Mesothelial cell of epicardium (in vitro differentiated cells): ENCODE measurements at places on chromosomes 5 and 9. TPM values are rescaled to one million over a fixed set of nuclear protein-coding genes. Genes with fewer than 3 reads are reported as not detected.

TMC1 gene
- 0.22 to 0.29 TPM in 2 of 3 replicates, not detected in the other for total RNA-seq

PSMD5 gene
- 46.9 to 57.3 TPM (median 56.1 TPM) in 3 replicates for total RNA-seq

SURF6 gene
- total RNA-seq, result 22.8 to 25.6 TPM (median 24.9 TPM) in 3 replicates

ADAMTS2 gene
- 8.2 to 10.5 TPM (median 9.5 TPM) in 3 replicates for total RNA-seq

DNA sequence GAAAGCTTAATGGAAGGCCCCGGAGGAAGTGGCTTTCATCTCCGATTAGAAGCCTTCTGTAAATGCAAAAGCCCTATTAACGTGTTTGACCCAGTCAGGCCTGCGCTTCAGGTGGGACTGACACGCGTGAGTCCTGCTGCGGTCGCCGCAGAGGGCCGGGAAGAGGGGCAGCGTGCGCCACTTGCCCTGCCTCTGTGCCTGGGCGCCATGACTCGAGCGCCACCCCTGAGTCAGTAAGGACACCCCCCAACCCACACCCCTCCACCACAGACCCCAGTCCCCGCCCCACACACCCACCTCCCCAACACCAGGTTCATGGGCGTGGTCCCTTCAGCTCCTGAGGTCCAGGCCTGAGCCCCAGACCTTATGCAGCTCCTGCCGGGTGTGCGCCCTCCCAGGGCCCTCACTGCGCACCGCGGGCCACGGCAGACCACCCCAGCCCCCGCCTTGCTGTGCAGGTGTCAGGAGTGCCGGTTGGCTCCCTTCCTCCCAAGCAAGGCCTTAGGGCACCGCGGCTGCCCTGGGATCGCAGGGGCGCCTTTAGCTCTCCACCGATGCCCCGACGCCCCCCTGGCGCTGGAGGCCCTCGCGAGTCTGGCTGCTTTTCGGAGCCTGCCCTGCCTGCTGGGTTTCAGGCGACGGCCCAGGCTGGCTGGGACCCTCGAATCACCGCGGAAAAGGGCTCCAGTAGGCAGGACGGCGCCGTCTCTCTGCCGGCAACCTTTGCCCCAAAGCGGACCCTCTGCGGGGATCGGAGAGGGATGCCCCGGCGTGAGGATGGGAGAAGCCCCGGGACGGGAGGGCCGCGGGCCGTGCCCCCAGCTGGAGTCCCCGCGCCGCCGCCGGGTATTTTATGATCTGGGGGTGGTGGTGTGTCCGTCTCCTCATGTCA is 625 bp upstream of the OLFM1 start:
- H3K27ac ChIP-seq, result no peak overlapping the region
- H3K27me3 ChIP-seq, result peaks cover 89% of the 10 kb centered on the region
- H3K4me3 ChIP-seq, result peak overlapping the region; percentile 50
- DNase-seq, result no peak
- peaks cover 6% of the 10 kb centered on the region for H3K4me1 ChIP-seq

- H3K36me3 ChIP-seq, result no peaks in the 10 kb centered on the region
- DNase-seq, result no peak
- H3K27ac ChIP-seq, result no peak overlapping the region
- peaks cover 31% of the 10 kb centered on the region for H3K4me1 ChIP-seq
Measured at GRCh38 chr5:40233268-40233667, 446.4 kb upstream of the PTGER4 start.

- H3K4me3 ChIP-seq, result no peak overlapping the region
- no peaks in the 10 kb centered on the region for H3K36me3 ChIP-seq
- H3K27ac ChIP-seq, result no peak overlapping the region
- H3K27me3 ChIP-seq, result peaks cover 55% of the 10 kb centered on the region
Measured at GRCh38 chr5:6461006-6461405, 12.3 kb downstream of the UBE2QL1 start.

DNA sequence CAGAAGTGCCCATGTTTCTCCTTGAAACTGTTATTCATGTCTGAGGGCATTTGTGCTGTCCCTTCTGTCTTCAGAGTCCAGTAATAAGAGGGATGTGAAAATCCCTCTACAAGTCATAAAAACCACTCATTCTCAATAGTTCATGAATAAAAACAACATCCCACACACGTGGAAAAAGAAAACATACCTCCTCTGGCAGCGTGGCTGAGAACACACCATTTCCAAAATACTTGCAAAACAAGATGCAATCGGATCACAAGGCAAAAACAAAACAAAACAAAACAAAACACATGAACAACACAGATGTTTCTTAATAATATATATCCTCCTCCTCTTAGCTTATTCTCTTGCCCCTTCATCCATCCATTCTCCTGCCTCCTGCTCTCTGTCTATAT is 71.0 kb upstream of the EQTN start:
- H3K4me1 ChIP-seq, result peaks cover 70% of the 10 kb centered on the region
- no peaks in the 10 kb centered on the region for H3K36me3 ChIP-seq
- no peaks in the 10 kb centered on the region for H3K27me3 ChIP-seq
- no peak overlapping the region for H3K4me3 ChIP-seq
- no peak for DNase-seq
- no peak overlapping the region for H3K27ac ChIP-seq

DNA sequence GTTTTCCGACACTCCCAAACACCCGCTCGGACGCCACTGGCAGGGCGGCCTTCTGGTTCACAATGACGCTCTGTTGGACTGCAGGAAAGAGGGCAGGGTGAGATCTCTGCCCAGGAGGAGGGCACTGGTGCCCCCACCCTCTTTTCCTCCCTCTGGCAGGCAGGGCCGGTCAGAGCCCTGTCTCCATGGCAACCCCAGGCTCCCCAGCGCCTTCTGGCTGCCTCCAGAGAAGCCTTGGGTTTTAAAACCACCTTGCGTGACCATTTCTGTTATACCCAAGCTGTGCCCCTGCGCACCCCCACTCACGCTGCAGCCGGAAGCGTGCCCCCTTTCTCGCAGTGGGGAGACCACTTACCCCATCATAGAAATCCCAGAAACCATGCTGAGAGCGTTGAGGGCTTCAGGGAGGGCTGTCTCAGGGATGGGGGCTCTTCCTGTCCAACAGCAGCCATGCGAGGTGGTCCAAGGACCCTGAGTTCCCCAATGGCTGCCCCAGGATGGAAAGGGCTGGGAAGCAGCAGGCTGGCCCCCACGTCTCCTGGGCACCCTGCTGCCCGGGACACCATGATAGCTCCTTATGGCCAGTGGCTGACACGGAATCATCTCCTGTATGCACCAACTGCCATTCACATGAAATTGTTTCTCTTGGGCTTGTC is 7.3 kb downstream of the C9orf50 start:
- peaks cover 16% of the 10 kb centered on the region for H3K4me1 ChIP-seq
- H3K36me3 ChIP-seq, result no peaks in the 10 kb centered on the region
- no peak overlapping the region for H3K27ac ChIP-seq
- H3K27me3 ChIP-seq, result no peaks in the 10 kb centered on the region
- no peak for DNase-seq

DNA sequence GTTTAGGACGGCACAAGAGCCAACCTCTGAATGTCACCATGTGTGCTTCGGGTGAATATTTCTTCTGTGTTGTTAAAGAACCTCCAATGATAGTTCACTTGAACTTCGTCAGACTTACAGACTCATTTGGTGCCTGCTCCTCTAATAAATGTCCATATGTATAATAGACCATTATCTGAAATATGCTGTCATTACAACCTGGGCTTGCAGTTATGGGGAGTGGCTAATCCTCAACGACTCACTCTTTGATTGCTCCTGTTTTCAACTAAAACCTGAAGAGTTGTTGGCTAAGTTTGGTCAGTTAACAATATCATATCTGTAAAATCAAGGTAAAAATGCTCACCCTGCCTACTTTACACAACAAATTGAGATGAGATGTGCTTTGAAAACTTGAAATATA is 298.7 kb upstream of the PTGER4 start:
- no peak overlapping the region for H3K4me3 ChIP-seq
- no peak for DNase-seq
- H3K36me3 ChIP-seq, result no peaks in the 10 kb centered on the region

DNA sequence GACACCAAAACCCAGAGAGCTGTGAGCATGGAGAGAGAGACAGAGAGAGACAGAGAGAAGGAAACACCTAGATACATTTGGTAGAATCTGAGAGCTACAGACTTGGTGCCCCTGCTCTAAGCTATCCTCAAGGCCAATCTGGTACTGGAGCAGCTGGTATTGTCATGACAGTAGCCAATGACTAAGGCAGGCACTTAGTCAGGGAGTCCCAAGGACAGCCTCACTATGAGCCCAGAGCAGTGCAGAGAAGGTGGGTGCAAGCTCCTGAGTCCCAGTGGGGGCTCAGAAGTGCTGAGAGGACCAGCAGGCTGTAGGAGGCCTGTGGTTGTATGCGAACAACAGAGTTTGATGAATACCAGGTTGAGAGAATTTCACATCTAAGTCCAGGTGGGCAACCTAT is 300.4 kb upstream of the ZNF608 start:
- H3K4me3 ChIP-seq, result no peak overlapping the region
- peaks cover 69% of the 10 kb centered on the region for H3K4me1 ChIP-seq
- H3K27me3 ChIP-seq, result no peaks in the 10 kb centered on the region

DNA sequence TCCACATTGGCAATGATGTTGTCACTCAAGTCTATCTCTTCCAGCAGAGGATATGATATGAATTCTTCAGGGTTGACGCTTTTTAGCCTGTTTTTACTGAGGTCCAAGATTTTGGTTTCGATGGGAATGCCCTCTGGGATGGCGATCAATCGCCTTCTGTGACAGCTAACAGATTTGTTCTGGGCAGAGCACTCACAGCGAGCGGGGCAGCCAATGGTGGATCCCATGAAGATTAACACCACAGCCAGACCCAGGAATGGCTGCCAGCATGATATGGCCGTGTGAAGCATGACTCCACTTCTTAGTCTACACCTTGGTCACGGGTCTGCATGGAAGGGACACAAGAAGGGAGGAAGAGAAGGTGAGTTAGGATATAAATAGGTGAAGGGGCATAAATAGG is 377.1 kb upstream of the C9orf72 start:
- H3K36me3 ChIP-seq, result no peaks in the 10 kb centered on the region
- no peak overlapping the region for H3K27ac ChIP-seq
- peaks cover 2% of the 10 kb centered on the region for H3K27me3 ChIP-seq
- H3K4me3 ChIP-seq, result no peak overlapping the region
- H3K4me1 ChIP-seq, result no peaks in the 10 kb centered on the region
- no peak for DNase-seq

DNA sequence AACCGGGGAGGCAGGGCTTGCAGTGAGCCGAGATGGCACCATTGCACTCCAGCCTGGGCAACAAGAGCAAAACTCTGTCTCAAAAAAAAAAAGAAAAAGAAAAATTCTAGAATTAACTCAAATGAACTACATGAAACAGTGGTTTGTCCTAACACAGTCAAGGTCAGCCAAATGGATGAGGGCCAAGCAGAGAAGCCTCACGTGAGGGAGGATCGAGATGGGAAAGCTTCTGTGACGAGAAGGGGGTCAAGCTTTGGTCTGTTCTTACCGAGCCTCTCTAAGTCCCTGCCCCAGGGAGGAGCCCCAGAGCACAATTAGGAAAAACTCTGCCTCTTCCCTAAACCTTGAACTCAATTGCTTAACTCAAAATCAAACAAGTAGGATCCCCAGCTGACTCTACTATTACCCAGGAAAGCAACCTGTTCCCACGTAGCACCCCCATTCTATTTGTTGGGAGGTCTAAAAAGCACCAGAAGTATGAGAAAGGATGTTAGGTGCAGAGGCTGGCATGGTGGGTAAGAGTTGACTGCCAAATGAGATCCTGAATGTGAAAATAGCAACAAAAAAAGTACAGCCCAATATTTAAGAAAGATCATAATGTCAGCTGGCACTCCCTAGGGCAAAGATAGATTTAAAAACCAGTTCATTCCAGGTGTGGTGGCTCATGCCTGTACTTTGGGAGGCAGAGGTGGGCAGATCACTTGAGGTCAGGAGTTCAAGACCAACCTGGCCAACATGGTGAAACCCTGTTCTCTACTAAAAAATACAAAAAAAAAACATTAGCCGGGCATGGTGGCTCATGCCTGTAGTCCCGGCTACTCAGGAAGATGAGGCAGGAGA is 7.2 kb downstream of the ALDH7A1 start:
- H3K27ac ChIP-seq, result no peak overlapping the region
- peaks cover 32% of the 10 kb centered on the region for H3K36me3 ChIP-seq
- DNase-seq, result no peak
- H3K4me3 ChIP-seq, result no peak overlapping the region
- no peaks in the 10 kb centered on the region for H3K27me3 ChIP-seq

DNA sequence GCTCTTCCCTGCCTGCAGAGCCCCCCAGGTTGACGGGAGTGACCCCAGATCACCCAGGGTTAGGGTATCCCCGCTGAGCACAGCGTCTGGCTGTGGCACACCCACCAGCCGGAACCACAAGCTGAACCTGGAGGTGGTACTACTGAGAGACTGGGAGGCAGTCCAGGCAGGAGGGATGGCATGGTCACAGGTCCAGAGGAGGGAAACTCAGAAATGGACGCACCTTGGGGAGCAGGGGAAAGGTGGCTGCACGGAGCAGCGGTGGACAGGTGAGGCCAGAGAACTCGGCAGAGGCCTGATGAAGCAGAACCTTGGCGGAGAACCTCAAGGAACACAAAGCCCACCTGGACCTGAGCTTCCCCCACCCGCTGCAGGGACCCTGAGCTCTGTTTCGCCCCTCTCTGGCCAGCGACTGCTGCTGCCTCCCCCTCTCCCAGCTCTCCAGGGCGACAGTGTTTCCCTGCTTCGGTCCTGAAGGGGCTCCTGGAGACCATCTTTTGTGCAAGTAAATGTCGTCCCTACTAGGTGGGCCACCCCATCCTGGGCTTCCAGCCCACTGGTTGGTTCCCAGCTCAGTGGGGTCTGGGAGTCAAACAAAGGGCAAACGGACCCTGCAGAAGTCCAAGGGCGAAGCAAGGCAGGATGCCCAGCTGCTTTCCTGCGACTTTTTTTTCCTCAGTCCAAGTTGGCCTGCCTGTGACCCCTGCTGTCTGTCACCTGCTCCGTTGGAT is 845 bp downstream of the ADGRD2 start:
- no peak overlapping the region for H3K27ac ChIP-seq
- H3K4me1 ChIP-seq, result peaks cover 8% of the 10 kb centered on the region
- H3K36me3 ChIP-seq, result no peaks in the 10 kb centered on the region
- no peak for DNase-seq
- H3K27me3 ChIP-seq, result peaks cover 48% of the 10 kb centered on the region
- peak overlapping the region; percentile 67 for H3K4me3 ChIP-seq

- H3K27ac ChIP-seq, result no peak overlapping the region
- peaks cover 29% of the 10 kb centered on the region for H3K4me1 ChIP-seq
- H3K27me3 ChIP-seq, result no peaks in the 10 kb centered on the region
- H3K36me3 ChIP-seq, result peaks cover 5% of the 10 kb centered on the region
- DNase-seq, result no peak
- no peak overlapping the region for H3K4me3 ChIP-seq
Measured at GRCh38 chr5:125313555-125313954, 567.1 kb upstream of the ZNF608 start.

DNA sequence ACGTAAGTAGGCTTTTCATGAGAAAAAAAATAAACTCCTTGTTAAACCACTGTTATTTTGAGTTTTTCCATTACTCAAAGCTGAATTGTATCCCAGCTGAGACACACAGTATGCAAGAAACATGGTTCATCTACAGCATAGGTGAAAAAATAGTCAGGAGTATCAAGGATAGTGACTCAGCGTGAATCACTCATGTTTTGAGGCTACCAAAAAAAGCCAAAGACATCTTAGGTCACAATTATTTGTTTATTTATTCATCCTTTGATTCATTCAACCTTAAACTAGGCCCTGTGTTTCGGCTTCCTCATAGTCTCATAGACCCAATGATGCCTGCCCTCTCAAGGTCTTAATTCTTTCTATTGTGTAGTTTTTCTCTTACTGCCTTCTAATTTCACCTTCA is 32.9 kb upstream of the STX17 start:
- H3K36me3 ChIP-seq, result no peaks in the 10 kb centered on the region
- no peaks in the 10 kb centered on the region for H3K4me1 ChIP-seq
- H3K27ac ChIP-seq, result no peak overlapping the region
- no peak for DNase-seq
- H3K4me3 ChIP-seq, result no peak overlapping the region
